ENCODE measurements at places on chromosomes 4 and X.

DNA sequence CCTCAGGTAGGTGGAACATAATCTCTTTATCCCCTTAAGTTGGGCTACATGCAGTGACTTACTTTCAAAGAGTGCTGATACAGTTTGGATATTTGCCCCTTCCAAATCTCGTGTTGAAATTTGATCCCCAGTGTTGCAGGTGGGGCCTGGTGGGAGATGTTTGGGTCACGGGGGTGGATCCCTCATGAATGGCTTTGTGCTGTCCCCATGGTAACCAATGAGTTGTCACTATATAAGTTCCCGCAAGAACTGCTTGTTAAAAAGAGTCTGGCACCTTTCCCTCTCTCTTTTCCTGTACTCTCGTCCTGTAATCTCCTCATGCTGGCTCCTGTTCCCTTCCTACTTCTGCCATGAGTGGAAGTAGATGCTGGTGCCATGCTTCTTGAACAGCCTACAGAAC is 71.3 kb downstream of the GLRA3 start:
- DNase-seq, result no peak

- DNase-seq, result no peak
These were observed 924 bp upstream of the IRAK1 start for GRCh38 chrX:154020536-154021115.

DNA sequence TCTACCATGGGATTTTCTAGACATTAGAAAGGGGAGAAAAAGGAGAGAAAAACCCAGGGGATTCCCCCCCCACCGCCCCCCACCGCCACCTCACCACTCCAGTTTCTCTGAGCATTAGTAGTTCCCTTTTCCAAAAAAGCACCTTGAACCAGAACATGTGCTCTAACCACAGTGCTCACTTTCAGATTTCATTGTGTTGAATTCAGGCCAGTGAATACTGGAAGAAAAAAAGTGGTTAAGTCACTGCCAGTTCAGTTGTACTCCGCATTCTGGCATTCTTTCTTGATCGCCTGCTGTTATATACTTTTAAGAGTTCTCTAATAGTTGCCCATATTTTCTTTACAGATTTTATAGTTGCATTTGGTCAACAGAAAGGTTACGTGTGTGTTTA is 40.9 kb downstream of the JADE3 start:
- no peak for DNase-seq

DNA sequence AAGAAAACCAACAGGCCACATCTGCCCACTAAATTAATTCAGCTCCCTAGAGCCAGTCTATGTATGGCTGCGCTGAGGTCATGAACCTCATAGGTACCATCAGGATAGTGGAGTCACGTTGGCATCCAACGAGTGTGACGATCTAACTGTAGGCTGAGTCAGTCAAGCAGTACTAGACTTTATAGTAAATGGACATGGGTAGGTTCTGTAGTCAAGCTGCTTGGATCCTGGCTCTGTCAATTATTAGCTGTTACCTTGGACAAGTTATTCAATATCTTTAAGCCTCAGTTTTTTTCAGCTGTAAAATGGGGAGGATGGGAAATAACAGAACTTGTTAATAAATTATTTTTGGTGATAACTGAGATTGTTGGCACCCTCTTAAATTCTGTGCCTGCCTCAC is 432.4 kb upstream of the RASGEF1B start:
- no peak for DNase-seq

- DNase-seq, result no peak
These were observed 96.4 kb downstream of the CPZ start for GRCh38 chr4:8688908-8689445.

GRCh38 chrX:14300376-14300775 is 229.0 kb upstream of the GLRA2 start:
- no peak for DNase-seq

- DNase-seq, result no peak
These were observed 21.2 kb downstream of the ZFP42 start for GRCh38 chr4:188016754-188017153.

DNA sequence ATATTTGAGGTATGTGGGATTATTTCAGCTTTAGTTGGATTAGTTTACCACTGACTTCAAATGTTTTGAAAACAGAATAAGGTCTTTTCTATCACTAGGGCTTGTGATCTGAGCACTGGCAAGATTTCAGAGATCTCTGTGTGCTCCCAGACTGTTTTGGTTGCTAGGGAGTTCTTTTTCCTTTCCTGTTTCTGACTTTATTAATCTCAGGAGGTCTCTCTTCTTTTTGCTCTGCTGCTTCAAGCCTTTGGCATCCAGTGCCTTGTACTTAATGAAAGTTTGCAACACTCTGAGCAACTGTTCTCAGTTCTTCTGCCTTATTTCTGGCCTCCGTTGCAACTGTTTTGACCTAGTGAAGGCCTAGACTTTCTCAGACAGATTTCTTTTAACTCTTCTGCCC is 32.1 kb upstream of the PAQR3 start:
- no peak for DNase-seq

- peak; percentile 50 for DNase-seq
These were observed 92.0 kb upstream of the TNIP3 start for GRCh38 chr4:121255986-121256750.

DNA sequence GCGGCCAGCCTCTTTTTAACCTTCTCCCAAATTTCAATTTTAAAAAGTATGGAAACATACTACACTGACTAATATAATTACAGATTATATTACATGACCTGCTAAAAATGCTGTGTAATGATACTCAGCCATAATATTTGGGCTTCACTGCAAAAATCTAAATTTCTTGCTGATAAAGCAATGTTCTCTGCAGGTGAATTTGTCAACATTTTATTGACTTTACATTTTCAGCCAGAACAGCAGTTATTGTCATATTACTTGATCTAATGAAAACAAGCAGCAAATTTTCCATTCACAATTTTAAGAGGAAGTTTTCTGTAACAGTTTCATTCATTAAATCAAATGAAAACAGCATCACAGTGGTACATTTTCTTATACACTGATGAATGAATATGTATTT is 91.1 kb downstream of the FRYL start:
- no peak for DNase-seq

DNA sequence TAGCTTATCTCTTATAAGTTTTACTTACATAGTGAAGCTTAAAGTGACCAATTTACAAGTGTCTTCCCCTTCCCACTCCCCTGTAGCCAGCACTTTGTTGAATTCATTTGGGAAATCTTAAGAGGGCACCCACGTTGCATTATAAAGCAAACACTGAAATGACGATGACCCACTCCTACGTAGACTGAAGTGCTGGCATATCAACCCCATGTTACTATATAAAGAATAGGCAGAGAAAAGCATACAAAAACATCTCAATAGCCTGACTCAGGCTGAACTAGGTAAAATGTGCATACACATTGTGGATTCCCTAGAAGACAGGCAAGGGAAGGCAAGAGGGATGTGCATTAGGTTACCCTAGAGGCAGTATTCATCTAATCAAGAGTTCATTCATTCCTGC is 313.4 kb downstream of the TENM3 start:
- no peak for DNase-seq
